ENCODE measurements at places on chromosomes 13 and 19.
A peak's percentile ranks its signal among the peaks of the same experiment; 100 is the strongest.

GRCh38 chr13:37069597-37070103 lies 10.2 kb upstream of the SUPT20H start:
- DNase-seq: no peak

DNA sequence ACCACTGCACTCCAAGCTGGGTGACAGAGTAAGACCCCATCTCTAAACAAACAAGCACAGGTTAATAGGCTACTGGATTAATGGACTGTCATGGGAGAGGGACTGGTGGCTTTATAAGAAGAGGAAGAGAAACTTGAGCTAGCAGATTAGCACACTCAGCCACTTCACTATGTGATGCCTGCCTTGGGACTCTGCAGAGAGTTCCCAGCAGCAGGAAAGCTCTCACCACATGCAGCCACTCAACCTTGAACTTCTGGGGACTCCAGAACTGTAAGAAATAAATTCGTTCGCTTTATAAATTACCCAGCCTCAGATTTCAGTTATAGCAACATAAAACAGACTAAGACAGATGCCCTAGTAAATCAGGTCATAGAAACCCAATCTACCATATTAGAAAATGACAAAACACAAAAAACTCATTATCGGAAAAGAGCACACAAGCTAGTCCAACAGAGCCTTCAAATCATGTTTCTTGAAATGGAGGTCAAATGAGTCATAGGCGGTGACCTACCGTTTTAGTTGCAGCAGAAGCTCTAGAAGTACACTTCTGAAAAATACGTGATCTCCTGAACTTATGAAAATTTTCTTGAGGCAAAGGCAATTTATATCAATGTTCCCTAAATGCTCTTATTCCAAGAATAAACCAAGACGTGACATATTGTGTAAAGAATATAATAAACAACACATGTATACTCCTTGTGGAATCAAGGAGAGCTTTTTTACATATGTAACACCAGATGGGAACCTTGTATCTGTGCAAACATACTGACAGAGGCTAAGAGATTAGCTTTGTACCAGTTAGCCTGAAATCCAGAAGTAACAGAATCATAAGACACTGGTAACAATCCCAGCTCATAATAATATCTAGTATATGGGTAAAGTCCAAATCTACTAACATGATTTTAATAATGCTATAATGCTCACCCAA lies 340.9 kb upstream of the SGCG start:
- no peak for DNase-seq

DNA sequence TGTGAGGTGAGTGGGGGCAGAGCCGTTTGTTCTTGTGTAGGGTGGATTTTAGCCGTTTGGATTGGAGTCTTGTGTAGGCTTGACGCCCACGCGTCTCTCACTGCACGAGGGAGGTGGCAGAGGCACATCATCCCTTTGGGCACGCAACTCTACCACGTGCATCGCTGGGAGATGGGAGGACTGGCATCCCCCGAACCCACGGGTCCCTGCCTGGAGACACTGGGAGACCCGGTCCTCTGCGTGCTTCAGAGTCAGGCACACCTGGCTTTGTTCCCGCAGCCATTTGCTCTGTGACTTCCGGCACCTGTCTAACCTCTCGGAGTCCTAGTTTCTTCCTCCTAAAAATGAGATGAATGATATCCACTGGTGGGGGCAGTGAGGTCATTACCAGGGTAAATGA lies 6.4 kb downstream of the ARHGEF7 start:
- no peak for DNase-seq

DNA sequence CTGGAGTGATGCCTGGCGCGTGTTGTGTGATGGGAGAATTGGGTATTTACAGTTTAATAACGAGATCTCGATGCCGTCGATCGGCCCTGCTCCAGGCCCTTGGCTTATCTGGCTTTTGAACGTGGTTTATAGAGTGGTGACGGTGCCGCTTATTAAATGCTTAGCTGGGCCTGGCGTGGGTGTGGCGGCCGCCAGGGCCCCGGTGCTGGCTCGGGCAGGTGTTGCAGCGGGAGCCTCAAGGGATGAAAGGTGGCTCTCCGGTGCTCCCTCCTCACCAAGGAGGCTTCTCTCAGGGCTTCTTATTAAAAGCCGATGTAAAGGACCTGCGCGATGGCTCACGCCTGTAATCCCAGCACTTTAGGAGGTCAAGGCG lies 173.8 kb downstream of the KDM4B start:
- no peak for DNase-seq

DNA sequence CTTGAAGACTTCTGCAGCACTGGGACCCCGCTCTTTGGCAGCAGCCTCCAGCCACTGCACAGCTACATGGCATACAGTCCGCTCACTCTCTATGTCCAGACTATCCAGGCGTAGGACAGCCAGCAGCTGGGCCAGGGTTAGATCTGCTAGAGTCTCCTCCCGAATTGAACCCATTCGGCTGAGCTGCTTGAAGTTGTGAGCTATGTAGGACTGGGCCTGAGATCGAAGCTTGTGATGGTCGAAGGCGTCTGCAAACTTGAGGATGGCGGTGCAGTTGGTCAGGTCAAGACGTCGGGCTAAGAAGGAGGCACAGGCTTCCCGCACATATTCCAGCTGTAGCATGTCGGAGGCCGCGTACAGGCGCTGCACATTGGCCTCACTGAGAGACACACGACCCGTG lies 900 bp downstream of the KBTBD7 start:
- no peak for DNase-seq

- no peak for DNase-seq
These were observed 18.6 kb downstream of the PEPD start for GRCh38 chr19:33503030-33503429.

DNA sequence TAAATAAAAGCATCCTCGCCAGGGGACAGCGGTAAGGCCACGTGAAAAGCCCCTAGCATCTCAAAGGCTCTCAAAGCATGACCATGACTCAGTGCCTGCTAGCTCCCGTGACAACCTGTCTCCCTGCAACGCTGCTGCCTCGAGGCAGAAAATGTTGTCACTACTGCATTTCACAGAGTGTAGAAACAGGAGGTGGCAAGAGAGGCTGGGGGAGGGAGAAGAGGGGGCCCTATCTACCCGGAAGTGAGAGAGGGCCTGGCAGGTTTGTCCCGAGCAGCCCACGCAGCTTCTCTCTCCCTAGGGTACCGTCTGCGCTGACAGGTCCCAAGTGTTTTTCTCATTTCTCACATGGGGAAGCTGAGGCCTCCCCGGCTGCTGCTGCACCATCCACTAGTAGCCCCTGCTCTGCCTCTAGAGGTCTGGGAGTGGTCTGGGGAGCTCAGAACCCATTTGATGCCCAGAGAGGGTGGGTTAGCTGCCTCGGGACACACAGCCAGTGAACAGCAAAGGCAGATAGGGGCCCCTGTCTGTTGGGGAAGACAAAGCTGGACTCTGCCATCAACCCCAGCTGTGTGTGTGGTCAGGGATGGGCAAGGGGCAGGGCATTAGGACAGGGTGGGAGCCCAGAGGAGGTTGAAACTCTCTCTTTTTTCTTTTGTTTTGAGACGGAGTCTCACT lies 3.7 kb downstream of the TINCR start:
- DNase-seq: no peak

DNA sequence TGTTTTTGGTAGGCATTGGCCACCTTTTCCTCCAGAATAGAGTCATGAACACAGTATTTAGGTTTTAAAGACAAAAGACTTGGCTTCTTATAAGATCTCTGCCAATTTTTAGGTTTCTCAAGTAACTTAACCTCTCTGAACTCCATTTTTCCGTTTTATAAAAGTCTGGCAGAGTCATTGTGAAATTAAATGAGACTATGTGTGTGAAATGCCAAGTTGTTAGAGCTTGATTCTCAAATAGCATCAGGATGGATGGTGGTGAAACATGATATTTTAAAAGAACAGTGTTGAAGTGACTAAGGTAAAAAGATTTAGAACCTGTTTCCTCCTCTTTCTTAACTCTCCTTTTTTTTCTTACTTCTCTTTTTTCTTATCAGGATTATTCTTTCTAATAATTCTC lies 617.7 kb upstream of the SLITRK1 start:
- DNase-seq: no peak

DNA sequence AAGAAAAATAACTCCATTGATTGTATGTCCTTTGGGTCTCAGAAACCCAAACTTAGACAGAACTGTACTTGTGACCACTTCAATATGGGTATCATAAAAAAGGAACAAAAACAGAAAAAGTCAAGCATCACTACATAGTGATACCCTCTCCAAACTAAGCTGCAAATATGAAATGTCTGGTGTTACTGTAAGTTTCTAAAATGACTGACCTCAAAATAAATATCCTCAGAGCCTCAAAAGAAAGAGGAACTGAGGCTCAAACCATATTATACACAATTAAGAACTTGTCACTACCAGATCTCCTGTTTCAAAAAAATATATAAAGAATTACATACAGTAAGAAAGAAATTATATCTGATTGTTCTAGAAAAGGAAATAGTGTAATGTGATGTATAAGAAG lies 787.9 kb upstream of the KLHL1 start:
- DNase-seq: no peak

- DNase-seq: no peak
These were observed 25.5 kb downstream of the TJP3 start for GRCh38 chr19:3733549-3734309.

GRCh38 chr13:48723168-48723567 lies 69.4 kb downstream of the CYSLTR2 start:
- no peak for DNase-seq

DNA sequence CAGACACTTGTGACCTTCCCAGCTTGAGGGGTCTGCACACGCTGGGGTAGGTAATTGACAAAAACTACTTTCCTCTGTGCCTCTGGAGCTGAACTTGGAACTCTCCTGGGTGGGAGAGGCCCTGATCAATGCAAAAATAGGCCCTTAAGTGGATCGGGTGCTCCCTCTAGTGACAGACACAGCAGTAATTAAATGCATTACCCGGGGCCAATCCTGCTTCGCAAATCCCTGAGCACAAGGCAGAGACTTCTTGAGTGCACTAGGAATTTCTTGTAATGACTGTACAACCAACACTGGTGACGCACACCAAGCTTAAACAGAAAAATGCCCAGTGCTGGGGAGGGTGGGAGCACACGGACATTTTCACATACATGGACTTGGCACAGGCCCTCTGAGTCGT lies 10.6 kb upstream of the UBE2S start:
- DNase-seq: peak; percentile 52

- no peak for DNase-seq
These were observed 44.4 kb downstream of the IRS2 start for GRCh38 chr13:109741966-109742365.

DNA sequence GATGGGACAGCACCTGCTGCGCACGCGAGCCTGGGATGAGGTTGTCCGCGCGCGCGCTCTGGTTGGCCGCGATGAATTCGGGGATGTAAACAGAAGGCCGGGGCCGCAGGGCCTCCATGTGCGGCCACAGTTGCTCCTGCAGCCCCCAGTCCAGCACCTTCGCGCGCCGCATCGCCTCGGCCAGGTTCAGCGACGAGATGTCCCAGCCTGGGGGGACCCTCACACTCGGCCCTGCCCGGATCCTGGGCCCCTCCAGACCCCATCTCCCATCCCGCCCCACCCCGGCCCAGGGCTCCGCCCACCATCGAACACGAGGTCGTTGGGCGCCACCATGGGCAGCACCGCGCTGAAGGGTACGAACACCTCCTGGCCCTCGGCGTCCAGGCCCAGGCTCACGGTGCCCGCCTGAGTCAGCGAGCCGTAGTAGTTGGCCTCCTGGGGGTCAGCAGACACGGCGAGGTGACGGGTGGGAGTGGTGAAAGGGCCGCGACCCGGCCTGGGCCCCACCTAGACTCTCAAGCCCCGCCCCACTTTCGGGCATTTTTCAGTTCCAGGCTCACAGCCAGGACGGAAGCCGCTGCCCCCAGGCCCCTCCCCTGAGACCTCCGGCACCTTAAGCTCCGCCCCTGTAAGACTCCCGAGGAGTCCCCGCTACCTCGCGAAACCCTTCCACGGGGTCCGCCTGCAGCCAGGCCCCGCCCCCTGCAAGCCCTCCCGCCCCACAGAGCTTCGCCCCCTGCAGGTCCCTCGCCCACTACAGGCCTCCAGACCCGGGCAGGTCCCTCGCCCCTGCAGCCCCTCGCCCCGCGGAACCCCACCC lies 1.1 kb downstream of the ISYNA1 start:
- DNase-seq: no peak

DNA sequence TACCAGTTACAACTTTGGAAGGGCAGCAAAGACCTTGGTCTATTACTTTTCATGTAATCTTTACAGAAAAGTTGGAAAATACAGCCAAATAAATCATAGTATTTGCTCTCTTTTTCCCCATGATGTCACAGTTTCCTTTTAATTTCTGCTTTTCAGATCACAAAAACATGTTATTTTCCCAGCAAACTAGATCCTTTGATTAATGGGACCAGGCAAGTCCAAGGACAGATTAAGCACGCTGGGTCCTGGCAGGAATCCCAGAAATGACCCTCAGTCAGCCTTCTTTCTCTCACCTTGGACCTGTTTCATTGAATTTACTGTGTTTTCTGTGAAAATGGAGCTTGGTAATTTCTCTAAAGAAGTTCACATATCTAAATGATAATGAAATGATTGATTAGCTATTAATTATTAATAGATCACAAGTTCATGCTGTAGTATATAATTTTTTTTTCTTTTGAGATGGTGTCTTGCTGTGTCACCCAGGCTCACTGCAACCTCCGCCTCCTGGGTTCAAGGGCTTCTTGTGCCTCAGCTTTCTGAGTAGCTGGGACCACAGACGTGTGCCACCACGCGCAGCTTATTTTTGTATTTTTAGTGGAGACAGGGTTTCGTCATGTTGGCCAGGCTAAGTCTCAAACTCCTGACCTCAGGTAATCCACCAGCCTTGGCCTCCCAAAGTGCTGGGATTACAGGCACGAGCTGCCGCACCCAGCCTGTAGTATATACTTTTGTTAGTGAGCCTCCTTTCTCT lies 16.0 kb downstream of the SPATA13 start:
- no peak for DNase-seq

GRCh38 chr19:35555301-35556005 lies 8.0 kb downstream of the ATP4A start:
- DNase-seq: no peak

GRCh38 chr19:40693150-40693788 lies 2.8 kb upstream of the NUMBL start:
- no peak for DNase-seq

GRCh38 chr13:73129023-73129422 lies 70.2 kb downstream of the KLF5 start:
- no peak for DNase-seq

Data from left renal pelvis (tissue), 4 donors.